ENCODE measurements at places on chromosomes 13 and 19.
A peak's percentile ranks its signal among the peaks of the same experiment; 100 is the strongest.

DNA sequence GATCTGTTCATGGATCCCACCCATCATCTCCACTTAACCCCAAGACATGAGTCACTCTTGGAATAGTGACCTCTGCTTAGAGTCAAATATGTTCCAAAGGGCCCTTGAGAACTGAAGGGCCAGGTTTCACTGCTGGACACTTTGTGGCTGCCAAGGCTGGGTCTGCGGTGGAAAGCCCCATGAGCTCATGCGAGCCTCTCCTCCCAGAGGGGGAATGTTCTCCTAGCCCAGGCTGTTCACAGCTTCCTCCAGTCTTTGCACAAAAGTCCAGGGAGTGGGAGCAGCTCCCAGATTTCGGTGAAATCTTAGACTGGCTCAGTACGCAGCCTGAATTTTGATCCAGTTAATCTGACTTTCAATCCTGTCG is 732 bp upstream of the DCLK1 start:
- DNase-seq, result no peak

DNA sequence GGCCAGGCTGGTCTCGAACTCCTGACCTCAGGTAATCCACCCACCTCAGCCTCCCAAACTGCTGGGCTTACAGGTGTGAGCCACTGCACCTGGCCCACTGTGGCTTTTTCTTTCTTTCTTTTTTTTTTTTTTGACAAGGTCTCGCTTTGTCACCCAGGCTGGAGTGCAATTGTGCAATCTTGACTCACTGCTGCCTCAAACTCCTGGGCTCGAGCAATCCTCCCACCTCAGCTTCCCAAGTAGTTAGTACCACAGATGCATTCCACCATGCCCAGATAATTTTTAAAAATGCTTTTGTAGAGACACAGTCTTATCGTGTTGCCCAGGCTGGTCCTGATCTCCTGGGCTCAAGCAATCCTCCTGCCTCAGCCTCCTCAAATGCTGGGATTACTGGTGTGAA is 12.1 kb upstream of the FCGBP start:
- DNase-seq, result no peak

- no peak for DNase-seq
Measured at GRCh38 chr13:109779876-109780510, 6.4 kb downstream of the IRS2 start.

DNA sequence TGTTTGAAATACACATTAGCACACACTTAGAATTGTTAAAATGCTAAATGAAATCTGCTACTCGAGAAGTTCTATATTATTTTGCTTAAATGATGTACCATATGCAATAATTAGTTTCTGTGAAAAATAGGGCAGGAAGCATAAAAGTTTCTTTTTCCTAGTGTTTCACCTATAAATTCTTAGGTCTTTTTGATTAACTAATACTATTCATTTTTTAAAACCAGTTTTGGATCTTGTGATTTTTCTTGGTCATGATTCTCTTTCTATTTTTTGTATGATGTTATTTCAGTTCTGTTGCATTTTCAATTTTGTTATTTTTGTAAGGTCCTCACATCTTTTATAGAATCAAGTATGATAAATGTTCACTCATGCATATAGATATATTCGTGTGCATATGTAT is 66.1 kb downstream of the URI1 start:
- DNase-seq, result no peak

DNA sequence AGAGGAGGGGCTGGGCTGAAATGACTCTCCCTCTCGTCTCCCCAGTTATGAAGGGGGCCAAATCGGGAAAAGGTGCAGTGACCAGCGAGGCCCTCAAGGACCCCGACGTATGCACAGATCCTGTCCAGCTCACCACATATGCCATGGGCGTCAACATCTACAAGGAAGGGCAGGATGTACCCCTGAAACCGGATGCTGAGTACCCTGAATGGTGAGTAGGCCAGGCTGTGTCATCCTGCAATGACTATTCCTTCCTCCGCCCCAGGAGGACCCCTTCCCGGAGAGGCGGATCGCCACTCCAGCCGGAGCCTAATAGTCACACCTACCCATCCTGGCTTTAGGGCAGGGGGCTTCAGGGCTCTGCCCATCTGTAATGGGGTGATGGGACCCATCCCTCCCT is 2.6 kb downstream of the MRPL54 start:
- no peak for DNase-seq

DNA sequence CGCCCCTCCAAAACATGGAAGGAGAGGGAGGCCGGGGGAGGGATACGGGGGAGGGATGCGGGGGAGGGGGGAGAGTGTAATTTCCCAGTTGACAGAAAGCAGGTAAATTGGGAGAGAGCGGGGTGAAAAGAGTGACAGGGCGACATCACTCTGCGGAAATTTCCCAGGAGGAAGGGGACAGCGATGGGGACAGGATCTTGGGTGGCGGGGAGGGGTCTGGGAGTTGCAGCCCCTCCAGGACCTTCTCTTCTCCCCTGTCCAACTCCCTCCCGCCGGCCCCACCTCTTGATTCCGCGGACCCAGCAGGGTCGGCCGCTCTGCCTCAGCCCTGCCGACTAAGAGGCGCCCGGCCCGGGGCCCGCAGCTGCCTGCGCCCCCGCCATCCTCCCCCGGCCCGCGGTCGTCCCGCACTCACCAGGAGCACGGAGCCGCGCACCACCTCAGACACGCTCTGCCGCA is 108.0 kb upstream of the DOCK9 start:
- DNase-seq, result no peak

GRCh38 chr19:10580979-10581631 is 6.0 kb downstream of the AP1M2 start:
- DNase-seq, result peak; percentile 96

- DNase-seq, result no peak
Measured at GRCh38 chr13:40552895-40553294, 113.5 kb downstream of the FOXO1 start.

GRCh38 chr13:80654638-80655249 is 313.8 kb upstream of the SPRY2 start:
- DNase-seq, result peak; percentile 51
